ENCODE measurements at places on chromosomes 11 and 22. TPM values are rescaled to one million over a fixed set of nuclear protein-coding genes. Genes with fewer than 3 reads are reported as not detected.
A peak's percentile ranks its signal among the peaks of the same experiment; 100 is the strongest.

Gene NCAM1
- total RNA-seq, result 6.3 TPM

Gene MUC6
- not detected for total RNA-seq

Gene TBX1
- total RNA-seq, result 2.9 TPM

Gene HYOU1
- total RNA-seq, result 119 TPM

Gene PDE3B
- 47.0 TPM for total RNA-seq

Gene AIFM3
- total RNA-seq, result 181 TPM

Gene EHBP1L1
- 208 TPM for total RNA-seq

Gene KRTAP5-10
- 0.34 TPM for total RNA-seq

- DNase-seq, result no peak
Measured at GRCh38 chr11:107689317-107690202, 22.3 kb downstream of the SLN start.

DNA sequence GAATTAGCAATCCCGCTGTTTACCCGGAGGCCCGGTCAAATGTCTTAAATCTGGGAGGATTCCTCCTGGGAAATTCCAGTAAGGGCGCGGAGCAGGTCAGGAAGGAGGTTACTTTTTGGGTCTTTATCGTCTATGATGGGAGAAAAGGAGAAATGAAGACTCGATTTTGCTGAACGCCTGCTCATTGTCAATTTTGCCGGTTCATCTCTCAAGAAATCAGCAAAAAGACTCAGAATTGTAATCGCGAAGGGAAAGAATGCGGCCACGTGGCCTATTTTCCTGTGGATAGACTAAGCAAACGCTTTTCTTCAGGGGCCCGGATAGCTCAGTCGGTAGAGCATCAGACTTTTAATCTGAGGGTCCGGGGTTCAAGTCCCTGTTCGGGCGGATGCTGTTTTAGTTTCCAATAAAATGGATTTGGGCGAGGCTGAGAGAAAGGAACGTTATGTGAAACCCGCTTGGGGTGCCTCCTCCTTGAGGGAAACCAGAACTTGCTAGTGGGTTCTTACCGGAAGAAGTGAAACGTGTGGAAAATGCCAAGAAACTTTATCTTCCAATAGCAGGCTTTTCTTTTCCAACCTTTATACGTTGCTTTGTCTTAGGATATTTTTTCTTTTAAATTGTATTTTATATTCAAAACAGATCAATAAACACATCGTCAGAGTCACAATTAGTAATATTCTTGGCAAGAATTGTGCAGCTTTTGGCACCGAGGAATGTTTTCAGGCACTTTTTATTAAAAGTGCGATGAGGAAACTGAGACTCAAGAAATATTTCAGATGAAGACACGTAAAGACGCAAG, 45.0 kb downstream of the OR4D9 start:
- no peak for DNase-seq

DNA sequence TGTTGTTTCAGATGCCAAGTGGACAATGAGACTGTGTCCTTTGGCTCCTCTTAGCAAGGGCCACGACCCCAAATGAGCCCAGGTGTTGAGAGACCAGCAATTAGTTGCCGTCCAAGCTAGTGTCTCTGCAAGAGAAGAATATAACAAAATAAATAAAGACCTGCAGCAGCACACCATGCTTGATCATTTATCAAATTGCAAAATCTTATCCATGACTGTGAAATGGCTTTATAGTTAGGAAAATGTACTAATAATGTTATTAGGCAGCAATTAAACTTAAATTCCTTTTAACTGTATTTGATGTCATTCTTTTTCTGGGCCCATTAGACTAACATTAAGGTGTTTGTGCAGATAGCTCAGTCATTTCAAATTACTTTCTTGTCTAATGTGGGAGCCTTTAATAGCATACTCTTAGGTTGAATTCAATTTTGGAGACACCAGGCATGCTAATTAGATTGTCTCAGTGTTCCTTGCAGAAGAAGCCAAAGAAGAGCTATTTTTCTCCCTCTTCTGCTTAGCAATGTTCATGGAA, 176.1 kb downstream of the RRAS2 start:
- no peak for DNase-seq

DNA sequence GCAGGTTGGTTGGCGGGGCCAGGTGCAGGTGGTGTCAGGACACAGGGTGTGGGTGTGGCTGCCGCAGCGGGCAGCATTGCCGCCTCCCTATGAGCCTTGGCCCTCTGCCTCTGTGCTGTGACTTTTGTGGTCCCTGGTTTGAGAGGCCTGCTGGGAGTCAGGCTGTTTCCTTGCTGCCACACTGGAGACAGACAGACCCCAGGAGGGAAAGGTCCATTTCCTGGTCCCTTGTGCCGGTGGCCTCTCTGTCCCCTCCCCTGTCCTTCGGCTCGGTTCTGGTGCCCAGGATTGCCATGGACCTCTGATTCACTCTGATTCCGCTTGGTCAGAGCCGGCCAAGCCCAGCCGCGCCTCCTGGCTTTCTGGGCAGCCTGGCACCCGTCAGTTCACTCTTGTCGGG, 196.9 kb downstream of the TBC1D22A start:
- no peak for DNase-seq

DNA sequence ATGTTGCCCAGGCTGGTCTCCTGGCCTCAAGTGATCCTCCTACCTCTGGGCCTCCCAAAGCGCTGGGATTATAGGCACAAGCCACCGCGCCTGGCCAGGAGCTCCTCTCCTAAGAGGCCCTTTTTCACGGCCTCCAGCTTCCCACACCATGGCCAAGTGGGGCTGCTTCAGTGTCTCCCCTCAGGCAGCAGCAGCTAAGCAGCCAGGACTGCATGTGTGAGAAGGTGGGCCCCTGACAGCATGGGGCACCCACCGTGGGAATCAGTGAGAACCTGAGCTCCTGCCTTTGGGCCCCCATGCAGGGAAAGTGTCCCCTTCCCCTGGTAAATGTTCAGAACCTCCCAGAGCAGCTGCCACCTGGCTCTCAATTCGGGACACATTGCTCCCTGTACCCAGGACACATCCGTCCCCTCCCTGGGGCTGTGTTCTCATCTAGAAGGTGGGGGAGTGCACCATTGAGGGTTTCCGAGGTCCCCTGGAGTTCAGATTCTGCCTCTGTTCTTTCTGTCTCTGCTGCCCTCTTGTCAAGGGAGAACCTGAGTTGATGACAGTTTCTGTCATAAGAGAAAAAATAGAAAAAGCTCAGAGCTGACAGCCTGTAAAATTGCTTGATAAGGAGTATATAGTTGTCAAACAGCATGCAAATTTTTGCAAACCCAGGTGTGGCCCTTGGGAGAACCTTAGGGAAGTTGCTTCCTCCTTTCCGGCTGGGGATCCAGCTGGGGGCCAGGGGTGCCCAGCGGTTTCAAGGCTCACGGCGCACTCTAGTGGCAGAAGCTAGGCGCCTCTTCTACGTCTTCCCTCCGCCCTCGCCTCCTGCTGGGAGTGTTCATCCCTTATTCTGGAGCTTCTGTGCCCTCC, 29.7 kb downstream of the FAM83F start:
- peak; percentile 86 for DNase-seq

- no peak for DNase-seq
Measured at GRCh38 chr11:43579171-43579918, 101.2 kb upstream of the HSD17B12 start.

DNA sequence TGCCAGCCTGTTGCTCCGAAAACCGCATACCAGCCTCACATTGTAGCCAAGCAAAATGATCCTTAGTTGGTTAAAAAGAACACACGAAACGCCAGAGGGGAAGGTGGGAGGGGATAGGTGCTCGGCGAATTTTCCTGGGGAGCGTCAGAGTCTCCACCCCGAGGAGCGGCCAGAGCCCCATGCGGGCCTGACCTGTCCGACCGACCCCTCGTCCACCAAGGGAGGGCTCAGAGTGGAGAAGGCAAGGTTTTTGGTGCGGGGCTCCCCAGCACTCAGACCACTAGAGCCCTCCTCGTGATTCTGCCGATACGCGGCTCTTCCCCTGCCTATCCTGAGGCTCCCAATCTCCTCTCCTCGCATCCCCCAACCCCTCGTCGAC, 39.6 kb downstream of the DIXDC1 start:
- no peak for DNase-seq

DNA sequence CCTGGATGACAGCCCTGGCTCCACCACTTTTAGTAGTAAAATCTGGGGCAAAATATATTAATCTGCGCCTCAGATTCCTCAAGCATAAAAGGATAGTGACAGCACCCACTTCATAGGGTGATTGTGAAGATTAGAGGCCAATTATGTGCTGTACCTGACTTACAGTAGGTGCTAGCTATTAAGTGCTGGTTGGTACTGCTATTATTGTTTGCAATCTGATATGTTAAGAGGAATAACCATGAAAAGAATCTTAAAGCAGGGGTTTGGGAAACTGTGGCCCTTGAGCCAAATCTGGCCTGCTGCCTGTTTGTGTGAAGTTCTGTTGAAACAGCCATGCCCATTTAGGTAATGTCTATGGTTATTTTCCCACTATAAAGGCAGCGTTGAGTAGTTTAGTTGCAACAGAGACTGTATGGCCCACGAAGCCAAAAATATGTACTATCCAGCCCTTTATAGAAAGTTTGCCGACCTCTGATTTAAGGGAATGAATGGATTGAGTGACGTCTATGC, 44.7 kb upstream of the MN1 start:
- DNase-seq, result no peak

DNA sequence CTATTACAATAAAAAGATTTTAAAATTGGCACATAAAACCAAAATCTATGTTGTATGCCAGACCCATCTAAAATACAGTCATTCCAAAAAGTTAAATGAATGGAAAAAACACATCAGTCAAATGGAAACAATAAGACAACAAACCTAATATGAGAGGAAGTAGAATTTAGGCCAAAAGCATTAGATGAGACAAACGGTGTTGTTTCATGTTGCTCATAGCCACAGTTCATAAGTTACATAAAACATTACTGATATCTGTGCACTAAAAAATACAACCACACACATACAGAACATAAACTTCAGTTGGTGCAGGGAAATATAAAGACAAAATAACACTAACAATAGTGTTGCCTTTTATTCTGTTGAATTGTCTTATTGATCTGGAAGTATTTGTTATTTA, 661.9 kb downstream of the CNTN5 start:
- no peak for DNase-seq

- DNase-seq, result no peak
Measured at GRCh38 chr11:11291041-11292015, 61.7 kb downstream of the CSNK2A3 start.

DNA sequence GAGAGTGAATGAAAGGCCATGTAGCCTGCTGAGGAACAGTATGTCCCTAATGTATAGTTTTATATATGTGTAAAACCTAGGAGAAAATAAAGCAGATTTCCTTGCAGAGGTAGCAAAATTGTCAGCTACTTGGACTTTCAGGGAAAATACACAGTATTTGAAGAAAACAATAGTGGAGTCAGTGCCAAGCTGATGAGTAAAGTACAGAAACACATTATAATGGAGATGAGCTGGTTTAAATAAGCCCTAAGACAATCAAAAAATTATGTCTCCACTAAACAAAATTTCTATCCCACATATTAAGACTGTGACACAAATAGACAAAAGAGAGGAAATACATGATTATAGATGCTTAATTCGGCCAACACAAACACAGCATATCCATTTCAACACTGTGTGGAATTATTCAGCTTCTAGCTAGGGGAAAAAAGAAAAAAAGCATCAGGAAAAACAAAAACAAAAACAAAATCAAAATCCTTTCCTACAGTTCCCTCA, 75.9 kb downstream of the MAML2 start:
- DNase-seq, result no peak

- no peak for DNase-seq
Measured at GRCh38 chr11:47144541-47144940, 32.1 kb downstream of the ARFGAP2 start.

DNA sequence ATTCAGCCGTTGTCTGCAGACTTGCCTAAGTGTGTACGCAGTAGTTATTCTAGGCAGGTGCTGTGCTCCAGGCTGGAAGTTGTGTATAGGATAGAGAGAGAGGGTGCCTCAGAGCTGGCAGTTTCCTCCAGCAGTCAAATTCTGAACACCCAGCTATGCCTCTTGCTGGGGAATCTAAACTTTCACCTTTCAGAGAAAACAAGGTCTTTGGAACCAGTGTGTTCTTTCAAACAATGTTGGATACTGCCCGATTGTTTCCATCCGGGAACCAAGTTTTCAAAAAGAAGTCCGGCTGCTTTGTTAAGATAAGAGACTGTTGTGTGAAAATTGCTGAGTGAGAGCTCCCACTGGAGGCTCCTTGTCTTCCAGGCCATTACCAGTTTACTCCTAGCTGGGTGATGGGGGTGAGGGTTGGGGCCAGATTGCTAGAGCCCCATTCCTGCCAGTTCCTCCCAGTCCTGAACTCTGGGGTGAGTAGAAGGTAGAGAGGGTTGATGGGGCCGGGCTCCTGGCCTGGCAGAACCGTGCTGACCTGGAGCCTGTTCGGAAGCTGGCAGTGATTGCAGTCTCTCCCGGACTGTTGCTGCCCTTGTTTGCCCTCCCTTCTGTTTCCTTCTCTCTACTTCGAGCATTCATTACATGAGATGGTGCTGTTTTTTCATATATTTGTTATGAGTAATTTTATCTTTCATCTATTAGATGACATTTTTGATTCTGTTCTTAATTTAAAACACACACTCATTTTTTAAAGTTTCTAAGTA, 150.2 kb downstream of the TEAD1 start:
- peak; percentile 48 for DNase-seq

DNA sequence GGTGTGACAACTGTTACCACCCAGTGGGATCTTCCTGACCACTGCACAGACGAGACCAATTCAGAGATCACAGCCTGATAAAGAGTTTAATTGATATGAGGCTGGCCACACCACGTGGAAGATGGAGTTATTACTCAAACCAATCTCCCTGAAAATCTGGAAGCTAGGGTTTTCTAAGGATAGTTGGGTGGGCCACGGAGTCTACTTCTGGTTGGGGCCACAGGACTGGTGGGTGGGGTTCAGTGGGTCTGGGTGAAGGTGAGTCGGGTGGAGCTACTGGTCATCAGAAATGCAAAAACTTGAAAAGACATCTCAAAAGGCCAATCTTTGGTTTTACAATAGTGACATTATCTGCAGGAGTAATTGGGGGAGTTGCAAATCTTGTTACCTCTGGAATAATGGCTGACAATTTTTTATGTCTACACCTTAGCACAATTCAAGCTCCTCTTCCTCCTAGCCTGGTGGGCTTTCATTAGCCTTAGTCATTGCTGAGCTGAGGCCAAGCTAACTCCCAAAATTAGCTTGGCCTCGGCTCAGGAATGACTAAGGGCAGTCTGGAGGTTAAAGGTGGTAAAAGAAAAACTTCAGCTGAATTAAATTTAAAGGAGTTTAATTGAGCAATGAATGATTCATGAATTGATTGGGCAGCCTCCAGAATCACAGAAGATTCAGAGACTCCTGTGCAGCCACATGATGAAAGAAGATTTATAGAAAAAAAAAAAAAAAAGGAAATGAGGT, 13.1 kb downstream of the C11orf96 start:
- DNase-seq, result no peak

DNA sequence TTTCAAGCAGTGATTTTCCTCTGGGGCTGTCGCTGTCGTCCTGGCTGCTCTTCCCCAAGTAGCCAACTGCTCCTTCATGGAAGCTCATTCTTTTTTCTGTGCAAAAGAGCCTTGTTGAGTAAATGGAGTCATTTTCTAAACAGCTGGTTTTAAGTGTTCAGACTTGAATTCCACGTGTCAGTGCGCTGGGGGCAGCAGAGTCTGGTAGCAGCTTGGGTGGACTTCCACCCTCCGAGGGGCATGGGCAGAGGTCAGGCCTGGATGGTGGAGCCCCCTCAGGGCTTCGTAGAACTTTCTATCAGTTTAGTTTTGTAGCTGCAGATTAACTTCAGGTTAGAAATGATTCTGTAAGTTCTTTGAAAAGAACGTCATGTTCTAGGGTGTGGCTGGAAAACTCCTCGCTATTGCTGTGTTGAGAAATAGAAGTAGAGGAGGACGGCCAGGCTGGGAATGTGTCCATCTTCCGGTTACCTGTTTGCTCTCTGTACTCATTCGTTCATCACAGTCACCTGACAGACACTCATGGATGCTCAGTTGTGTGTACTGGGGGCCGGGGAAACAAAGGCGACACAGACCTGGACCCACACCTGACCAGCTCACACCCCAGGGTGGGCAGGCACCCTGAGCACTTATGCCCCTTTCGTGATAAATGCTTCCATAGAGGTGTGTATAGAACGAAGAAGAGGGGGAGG, 270.7 kb downstream of the TBC1D22A start:
- peak; percentile 35 for DNase-seq
